ENCODE measurements at places on chromosomes 1 and 21. TPM values are rescaled to one million over a fixed set of nuclear protein-coding genes. Genes with fewer than 3 reads are reported as not detected.

- DNase-seq = no peak
Measured at GRCh38 chr1:197042676-197043341, 24.3 kb downstream of the F13B start.

- no peak for DNase-seq
Measured at GRCh38 chr1:170213596-170213995, 67.8 kb downstream of the NTMT2 start.

DNA sequence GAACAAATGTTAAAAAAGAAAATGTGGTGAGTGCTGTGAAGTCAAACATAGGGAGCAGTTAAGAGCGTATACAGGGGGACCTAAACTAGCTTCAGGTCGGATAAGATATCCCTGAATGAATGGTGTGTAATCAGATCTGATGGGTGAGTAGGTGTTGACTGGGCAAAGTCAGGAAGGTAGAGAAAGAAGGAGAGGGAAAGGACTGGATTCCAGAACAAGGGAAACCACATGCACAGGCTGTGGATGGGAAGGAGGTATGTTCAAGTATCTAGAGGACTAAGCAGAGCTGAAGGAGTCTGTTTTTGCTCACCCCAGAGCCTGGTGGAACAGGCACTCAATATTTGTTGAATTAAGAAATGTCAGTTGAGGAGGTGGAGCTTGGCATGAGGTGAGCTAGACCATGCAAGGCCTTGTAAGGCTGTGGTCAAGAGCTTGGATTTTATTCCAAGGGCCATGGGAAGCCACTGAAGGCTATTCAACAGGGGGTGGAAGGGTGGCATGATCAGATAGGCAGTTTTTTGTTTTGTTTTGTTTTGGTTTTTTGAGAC, 27.4 kb downstream of the MAP7D1 start:
- DNase-seq = no peak

Gene KRTAP12-2
- total RNA-seq = not detected

GRCh38 chr1:187692799-187693198, 864.0 kb downstream of the PLA2G4A start:
- no peak for DNase-seq

GRCh38 chr1:183079712-183080388, 56.6 kb downstream of the LAMC1 start:
- DNase-seq = no peak

DNA sequence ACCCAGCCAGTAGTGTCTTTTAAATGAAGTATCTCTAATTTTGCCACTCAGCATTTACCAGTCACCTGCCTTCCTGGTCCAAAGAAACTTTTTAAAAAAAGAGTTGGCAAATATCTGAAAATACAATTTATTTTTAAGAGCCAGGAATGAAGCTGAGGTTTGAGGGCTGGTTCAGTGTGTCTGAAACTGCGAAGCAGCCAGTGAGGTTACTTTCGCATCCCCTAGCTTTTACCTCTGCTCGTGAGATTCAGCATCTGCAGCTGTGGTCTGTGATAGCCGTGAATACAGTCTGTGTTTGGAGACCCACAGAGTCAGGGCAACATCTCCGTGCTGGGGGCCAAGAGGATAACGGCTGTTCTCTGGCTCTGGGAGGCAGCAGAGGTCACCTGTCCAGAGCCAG, 21.3 kb upstream of the KCNAB2 start:
- no peak for DNase-seq

- DNase-seq = no peak
Measured at GRCh38 chr1:185581961-185582725, 152.0 kb upstream of the HMCN1 start.

Gene FAM229A
- total RNA-seq = 0.61 TPM

Gene DNM3
- total RNA-seq = 2.1 TPM

All from foreskin keratinocyte (primary cell).